Small intestine (tissue), 16 donors: ENCODE measurements at places on chromosomes 2 and 18.

DNA sequence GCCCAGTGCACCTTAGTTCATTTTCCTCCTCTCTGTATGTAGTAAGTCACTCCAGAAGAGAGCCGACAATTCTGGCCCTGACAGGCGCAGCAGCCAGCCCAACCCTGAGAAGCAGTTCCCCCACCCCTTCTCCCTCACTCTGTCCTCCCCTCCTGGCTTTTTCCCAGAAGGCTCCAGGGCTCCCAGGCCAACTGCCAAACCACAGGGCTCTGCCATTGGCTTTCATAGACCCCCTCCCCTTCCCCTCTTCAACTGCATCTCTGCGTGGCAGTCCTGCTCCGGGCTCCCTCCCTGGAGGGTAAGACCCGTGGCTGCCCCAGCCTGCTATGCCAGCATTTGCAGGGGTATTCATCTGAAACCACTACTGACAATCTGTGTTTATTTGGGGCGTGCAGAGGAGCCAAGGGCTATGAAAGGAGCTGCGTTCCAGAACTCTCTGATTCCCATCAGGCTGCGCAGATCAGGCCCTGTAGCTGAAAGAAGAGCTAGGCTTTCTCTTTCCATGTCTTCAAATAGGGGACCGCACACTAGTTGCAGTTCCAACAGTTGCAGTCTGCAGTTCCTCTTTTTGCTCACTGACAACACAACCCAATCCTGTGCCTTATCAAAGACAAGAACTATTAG is 388.6 kb upstream of the TNP1 start:
- no peak for DNase-seq

DNA sequence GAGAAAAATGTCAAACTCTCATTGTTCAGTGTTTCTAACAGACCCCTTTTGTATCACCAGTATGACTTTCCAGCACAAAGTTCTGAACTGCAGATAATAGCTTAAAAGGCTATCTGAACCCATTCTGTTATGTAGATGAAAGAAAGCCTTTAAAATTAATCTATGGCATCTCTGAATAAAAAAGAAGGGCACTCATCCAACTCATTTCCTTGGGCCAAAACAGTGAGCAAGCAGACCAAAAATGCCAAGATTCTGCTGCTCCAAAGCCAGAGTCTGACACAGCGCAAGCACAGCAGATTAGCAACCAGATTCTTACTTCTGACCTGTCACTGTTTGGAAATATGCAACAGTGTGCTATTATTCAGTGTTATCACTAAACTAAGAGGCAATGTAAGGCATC is 22.6 kb upstream of the ITGA6 start:
- DNase-seq: no peak

DNA sequence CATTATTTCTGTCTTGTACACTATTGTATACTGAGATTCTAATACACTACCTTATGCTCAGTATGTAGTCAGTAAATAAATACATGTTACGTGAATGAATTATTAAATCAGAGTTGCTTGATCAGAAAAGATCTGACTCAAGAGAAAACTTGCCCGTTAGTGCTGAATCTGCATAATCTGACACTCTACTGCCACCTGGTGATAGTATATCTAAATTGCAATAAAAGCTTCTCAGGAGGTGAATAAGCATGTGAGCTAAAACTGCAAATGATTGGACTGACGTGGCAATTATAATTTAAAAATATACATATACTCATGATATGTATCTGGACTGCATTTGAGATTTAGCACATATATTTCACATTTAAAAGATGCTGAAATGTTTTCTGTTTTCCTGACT is 70.4 kb downstream of the KIAA1328 start:
- DNase-seq: no peak

DNA sequence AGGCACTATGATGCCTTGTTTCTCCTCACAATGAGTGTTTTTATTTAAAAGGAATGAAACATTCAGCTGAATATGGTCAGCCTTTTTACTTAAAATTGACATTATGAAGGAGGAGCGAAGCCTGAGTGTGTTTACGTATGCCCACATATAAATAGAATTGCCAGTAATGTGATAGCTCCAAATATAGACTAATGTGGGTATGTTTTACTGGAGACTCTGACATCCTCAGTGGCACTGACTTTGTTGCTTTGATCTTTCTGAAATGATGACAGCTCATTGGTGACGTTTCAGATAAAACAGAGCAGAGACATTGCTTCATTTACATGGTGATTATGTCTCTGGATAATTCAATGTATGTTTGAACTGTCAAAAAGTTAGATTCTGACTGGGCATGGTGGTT is 167.0 kb downstream of the MGAT5 start:
- DNase-seq: no peak

- DNase-seq: no peak
These were observed 635 bp downstream of the SETBP1 start for GRCh38 chr18:44681076-44681970.

DNA sequence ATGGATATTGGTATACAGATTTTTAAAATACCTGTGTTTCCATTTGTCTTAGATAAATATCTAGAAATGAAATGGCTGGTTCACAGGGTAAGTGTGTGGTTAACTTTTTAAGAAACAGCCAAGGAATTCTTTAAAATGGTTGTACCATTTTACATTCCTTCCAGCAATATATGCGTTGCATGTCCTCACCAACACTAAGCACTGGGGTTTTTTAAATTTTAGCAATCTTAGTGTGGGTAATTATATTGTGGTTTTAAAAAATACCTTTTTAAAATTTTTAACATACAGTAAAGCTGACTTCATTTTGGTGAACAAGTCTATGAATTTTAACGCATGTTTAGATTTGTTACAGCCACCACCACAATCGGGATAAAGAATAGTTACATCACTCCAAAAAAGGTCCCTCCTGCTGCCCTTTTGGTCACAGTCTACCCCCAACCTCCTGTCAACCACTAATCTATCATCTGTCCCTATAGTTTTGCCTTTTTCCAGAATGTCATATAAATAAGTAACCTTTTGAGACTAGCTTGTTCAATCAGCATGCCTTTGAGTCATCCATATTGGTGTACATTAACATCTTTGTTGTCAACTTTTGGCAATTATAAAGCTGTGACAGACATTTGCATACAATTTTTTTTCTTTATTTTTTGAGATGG is 128.1 kb upstream of the MSTN start:
- DNase-seq: no peak

- DNase-seq: no peak
These were observed 1.9 kb upstream of the SLC1A4 start for GRCh38 chr2:64987001-64987955.

- DNase-seq: peak; percentile 66
These were observed 67.9 kb downstream of the LRRFIP1 start for GRCh38 chr2:237695201-237695780.

DNA sequence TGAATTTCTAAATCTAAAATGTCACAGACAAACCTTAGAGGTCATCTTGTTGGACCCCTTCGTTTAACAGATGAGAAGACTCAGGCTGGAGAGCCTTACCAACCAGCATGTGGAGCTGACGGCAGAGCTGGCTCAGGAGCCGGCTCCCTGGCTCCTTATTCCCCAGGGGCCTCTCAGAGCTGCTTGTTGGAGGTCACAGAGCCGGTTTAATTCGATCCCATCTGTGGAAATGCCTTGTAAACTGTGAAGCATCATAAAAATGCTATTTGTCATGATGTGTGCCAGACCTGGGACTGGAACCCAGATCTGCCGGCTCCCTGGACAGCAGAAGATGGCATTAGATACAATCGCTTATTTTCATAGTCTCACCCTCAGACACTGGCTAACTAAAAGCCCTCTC is 8.2 kb upstream of the CIB4 start:
- DNase-seq: no peak

- no peak for DNase-seq
These were observed 8.9 kb downstream of the PSD4 start for GRCh38 chr2:113182471-113183260.

DNA sequence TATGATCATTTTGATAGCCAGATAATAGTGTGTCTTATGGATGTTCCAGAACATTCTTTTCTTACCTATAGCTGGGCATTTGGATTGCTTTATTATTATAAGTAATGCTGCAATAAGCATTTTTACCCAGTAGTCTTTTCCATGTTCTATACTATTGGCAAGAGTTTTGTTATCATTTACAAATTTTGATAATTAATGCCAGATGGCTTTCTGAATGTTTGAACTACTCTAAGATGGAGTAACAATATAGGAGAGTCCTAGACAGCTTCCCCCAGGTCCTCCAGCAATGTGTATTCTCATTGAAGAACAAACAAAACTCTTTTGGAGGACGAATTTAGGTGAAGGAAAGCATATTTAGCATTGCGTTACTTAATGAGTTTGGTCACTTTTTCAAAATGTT is 73.0 kb downstream of the INPP4A start:
- DNase-seq: no peak

GRCh38 chr2:200700856-200701255 is 110.9 kb upstream of the BZW1 start:
- no peak for DNase-seq

GRCh38 chr2:222169346-222169745 is 129.5 kb downstream of the PAX3 start:
- no peak for DNase-seq

- DNase-seq: no peak
These were observed 22.2 kb downstream of the XRCC5 start for GRCh38 chr2:216131175-216131926.

- peak; percentile 18 for DNase-seq
These were observed 93.4 kb downstream of the PARD3B start for GRCh38 chr2:204638471-204639194.

DNA sequence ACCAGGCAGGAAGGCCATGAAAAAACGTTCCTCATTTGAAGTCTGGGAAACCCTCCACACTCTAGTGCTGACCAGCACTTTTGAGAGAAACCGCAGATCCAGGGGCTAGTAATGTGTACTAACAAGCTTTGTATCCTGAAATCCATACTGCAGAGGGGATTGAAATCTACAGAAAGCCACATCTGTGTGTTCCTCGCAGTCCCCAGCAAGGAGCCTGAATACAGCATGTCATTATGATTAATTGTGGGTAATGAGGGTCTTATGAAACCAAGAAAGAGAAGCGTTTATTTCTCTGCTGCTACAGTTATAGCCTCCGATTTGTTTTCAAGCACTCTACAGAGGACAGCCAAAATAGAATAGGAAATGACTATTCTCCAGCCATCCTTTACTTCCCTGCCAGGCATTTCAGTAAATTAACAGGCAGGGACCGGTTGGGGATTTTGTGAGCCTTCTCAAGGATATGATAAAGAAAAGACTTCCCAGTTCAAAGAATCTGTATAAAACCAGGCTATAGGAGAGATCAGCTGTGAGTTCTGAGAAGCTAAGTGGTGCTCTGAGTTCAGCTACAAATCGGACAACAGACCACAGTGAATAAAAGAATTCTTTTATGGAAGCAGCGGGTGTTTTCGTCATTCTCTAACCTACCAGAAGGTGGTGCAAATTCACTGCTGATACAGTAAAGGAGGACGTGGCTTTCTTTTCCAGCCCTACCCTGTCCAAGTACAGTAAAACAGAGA is 133.4 kb downstream of the INSIG2 start:
- peak; percentile 62 for DNase-seq

- peak; percentile 53 for DNase-seq
These were observed 142.2 kb downstream of the SATB2 start for GRCh38 chr2:199315299-199316179.

DNA sequence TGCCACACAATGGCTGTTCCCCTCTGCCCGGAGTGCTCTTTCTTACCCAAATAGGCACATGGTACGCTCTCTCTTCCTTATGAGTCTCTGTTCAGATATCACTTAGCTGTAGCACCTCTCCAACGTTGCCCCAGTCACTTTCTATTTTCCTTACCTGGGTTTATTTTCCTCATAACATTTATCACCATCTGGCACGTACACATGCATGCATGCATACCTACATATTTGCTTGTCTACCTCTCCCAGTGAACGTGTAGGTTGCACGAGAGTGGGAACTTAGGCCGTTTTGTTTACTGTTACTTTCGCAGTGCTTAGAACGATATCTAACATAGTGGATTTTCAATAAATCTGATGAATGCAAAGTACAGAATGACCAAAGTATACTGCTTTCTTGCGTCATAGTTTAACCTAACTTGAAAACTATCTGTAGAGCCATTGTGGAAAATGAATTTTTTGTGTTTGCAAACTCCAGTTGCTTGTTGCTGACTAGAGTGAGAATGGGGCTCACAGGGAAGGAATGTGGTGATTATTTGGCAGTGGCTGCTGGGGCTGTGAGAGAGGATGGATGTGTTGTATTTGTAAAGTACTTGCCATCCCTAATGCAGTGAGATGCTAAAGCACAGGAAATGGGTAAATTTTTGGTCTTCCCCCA is 47.1 kb downstream of the ACSL3 start:
- DNase-seq: no peak

DNA sequence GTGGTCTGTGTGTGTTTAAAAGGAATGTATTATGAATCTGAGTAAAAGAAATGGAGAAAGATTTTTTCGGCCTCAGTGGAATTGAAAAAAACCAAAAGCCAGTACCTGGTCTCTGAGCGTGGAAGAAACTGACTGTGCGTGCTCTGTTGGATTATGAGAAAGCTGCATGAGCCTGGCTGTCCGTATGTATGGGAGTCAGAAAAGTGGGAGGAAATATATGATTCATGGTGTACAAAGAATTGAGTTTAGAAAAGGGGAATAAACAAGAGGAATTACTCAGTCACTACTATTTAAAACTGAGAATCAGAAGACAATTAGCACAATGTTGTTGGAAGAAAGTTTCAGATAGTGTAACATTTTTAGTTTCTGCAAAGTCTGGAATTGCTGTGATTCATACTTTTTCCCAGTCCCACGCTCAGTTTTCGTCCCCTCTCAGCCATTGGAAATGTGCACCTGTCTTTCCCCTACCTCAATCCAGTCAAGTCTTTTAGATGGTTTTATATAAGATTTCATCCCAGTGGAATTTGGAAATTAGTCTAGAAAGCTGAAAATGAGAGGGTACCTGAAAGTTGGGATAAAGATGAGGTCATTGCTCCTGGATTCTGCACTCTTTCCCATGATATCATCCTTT is 66.4 kb upstream of the CHMP1B start:
- no peak for DNase-seq

- DNase-seq: peak; percentile 63
These were observed 12.8 kb downstream of the SLC30A3 start for GRCh38 chr2:27249891-27250651.

GRCh38 chr18:62372156-62372555 is 47.0 kb downstream of the TNFRSF11A start:
- no peak for DNase-seq

DNA sequence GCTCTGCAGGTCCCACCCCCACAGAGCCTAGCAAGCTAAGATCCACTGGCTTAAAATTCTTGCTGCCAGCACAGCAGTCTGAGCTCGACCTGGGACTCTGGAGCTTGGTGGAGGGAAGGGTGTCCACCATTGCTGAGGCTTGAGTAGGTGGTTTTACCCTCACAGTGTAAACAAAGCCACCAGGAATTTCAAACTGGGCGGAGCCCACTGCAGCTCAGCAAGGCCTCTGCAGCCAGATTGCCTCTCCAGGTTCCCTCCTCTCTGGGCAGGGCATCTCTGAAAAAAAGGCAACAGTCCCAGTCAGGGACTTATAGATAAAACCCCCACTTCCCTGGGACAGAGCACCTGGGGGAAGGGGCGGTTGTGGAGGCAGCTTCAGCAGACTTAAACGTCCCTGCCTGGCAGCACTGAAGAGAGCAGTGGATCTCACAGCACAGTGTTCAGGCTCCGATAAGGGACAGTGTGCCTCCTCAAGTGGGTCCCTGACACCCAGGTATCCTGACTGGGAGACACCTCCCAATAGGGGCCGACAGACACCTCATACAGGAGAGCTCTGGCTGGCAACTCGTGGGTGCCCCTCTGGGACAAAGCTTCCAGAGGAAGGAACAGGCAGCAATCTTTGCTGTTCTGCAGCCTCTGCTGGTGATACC is 20.0 kb upstream of the NEMP2 start:
- DNase-seq: no peak

- DNase-seq: no peak
These were observed 8.0 kb upstream of the CYB5A start for GRCh38 chr18:74299746-74300145.
